ENCODE measurements at places on chromosomes 1 and 21. TPM values are rescaled to one million over a fixed set of nuclear protein-coding genes. Genes with fewer than 3 reads are reported as not detected.

DMBX1 gene
- not detected for polyA plus RNA-seq

CASQ2 gene
- 1.8 TPM for polyA plus RNA-seq

HSD3B2 gene
- polyA plus RNA-seq: 0.60 TPM

F11R gene
- polyA plus RNA-seq: 34.0 TPM

SH2D5 gene
- 0.09 TPM for polyA plus RNA-seq

ASTN1 gene
- polyA plus RNA-seq: not detected

MATN1 gene
- not detected for polyA plus RNA-seq

IFNLR1 gene
- 6.7 TPM for polyA plus RNA-seq

HIVEP3 gene
- 5.8 TPM for polyA plus RNA-seq

SPRR3 gene
- polyA plus RNA-seq: 2.1 TPM

B3GALT6 gene
- 1.8 TPM for polyA plus RNA-seq

GPR25 gene
- 1.0 TPM for polyA plus RNA-seq

EFNA1 gene
- 34.7 TPM for polyA plus RNA-seq

G0S2 gene
- 70.5 TPM for polyA plus RNA-seq

BMP8A gene
- polyA plus RNA-seq: 0.79 TPM

Data from sigmoid colon (tissue), 7 donors.